ENCODE measurements at places on chromosomes 1 and 21.
A peak's percentile ranks its signal among the peaks of the same experiment; 100 is the strongest.

DNA sequence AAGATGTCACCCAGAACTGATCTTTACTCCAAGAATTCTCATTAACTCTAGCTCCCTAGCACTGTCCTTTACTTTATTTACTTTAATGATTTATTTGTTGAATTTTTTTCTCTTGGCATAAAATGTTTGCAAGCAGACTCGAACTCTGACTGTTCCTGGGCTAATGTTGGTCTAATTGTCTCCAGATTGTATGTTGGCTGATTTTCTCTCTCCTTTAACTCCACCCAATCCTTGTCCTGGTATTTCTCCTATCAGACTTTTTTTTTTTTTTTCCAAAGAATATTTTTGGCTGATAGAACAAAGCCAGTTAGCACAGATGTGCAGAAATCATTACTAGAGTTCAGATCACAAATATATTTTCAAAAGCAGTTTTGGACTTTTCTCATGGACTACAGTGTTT is 82.6 kb downstream of the ATF6 start:
- no peak for DNase-seq

DNA sequence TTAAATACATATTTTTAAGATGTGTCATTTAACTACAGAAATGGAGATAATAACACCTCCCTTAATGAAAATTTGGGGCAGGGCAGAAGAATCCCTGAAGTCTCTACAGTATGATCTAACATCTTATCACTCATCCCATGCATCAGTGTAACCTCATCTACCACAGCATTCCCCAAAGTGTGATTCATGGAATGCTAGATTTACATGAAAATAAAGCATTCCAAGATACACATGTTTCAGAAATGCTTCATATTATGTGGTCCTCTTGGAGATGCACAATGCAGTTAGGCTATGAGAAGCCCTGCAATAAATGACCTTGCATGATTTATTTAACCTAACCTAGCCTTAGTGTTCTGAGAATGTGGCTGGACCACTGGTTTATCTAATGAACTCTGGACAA is 166.9 kb upstream of the SYT6 start:
- no peak for DNase-seq

- no peak for DNase-seq
Measured at GRCh38 chr21:42865776-42866160, 13.6 kb downstream of the WDR4 start.

- DNase-seq, result peak; percentile 35
Measured at GRCh38 chr1:19974822-19975416, 4.5 kb downstream of the PLA2G2A start.

GRCh38 chr1:17066361-17067068 is 12.7 kb upstream of the SDHB start:
- DNase-seq, result no peak

DNA sequence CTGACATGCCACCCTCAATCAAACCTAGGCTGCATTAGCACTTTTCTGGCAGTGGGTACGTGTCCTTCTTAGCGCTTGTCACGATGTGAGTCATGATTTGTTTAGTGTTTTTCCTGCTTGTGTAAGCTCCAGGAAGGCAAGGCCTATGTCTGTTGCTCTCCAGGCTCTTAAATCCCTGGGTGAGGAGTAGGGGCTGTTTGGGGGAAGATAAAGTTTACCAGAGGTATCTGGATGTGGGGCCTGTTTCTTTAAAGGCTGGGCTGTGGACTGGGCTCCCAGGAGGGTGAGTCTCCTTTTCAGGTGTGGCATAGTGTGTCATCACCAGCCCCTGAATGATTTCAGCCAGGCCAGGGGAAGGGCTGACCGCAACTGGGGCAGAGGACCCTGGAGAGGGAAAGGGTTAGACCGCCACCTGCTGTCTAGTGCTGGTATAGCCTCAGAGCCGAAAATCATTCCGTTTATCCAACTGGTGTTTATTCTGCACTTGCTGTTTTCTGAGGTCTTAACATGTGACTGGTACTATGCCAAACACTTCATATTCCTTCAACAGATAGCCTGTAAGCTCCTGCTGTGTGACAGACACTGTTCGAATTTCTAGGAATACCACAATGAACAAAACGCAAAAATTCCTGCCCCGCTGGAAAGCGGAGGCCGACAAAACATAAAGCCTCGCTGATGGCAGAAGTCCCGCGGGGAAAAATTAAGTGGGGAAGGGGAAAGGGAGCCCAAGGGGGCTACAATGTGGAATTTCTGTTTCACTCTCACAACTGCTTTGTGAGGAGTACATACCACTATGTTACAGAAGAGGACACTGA is 9.7 kb downstream of the SERINC2 start:
- peak; percentile 55 for DNase-seq

DNA sequence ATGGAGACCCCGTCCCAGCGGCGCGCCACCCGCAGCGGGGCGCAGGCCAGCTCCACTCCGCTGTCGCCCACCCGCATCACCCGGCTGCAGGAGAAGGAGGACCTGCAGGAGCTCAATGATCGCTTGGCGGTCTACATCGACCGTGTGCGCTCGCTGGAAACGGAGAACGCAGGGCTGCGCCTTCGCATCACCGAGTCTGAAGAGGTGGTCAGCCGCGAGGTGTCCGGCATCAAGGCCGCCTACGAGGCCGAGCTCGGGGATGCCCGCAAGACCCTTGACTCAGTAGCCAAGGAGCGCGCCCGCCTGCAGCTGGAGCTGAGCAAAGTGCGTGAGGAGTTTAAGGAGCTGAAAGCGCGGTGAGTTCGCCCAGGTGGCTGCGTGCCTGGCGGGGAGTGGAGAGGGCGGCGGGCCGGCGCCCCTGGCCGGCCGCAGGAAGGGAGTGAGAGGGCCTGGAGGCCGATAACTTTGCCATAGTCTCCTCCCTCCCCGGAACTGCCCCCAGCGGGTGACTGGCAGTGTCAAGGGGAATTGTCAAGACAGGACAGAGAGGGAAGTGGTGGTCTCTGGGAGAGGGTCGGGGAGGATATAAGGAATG is 505 bp downstream of the LMNA start:
- no peak for DNase-seq

DNA sequence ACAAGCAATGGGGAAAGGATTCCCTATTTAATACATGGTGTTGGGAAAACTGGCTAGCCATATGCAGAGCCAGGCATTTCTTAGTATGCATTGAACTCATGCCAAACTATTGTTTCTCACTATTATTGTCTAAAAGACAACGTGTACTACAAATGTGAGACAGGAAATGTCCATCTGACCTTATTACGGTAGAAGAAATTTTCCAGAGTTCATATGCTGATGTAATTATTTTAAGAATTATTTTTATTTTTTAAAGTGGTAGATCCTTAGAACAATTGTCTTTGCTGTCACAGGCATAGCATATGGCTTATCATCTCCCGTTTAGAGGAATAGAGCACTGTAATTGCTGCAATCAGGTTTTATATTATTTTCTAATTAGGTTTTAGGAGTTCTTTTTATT is 75.2 kb upstream of the S1PR1 start:
- DNase-seq, result no peak

DNA sequence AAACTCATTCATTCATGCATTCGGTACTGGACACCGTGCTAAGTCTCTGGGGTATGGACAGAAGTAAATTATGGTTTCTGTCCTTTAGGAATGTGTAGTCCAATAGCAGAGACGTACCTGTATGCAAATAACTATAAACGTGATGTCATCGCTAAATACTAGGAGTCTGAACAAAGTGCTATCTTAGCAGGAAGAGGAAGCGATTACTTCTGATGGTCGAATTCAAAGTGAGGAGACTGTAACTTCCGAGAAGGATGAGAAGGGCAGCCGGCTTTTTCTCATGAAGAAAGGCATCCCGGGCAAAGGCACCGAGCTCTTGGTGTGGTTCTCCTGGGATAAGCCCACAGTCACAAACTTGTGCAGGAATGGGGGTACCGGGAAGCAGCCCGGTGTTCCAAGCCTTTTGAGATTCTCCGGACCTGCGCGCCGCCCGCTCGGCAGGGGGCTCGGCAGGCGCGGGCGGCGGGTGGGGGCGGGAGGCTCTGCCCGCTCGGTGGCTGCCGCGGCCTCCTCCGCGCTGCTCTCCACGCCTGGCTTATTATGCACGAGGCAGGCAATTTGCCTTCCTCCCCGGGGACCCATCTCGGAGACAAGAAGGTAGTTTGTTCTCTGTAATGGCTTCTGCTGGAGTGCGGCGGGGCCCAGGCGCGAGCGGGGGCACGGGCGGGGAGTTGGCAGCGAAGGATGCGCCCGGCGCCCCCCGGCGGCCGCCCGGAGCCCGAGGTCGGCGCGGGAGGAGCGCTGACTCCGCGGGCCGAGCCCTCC is 67.5 kb upstream of the CD1D start:
- peak; percentile 10 for DNase-seq

- no peak for DNase-seq
Measured at GRCh38 chr1:211551638-211552460, 27.1 kb downstream of the SLC30A1 start.

DNA sequence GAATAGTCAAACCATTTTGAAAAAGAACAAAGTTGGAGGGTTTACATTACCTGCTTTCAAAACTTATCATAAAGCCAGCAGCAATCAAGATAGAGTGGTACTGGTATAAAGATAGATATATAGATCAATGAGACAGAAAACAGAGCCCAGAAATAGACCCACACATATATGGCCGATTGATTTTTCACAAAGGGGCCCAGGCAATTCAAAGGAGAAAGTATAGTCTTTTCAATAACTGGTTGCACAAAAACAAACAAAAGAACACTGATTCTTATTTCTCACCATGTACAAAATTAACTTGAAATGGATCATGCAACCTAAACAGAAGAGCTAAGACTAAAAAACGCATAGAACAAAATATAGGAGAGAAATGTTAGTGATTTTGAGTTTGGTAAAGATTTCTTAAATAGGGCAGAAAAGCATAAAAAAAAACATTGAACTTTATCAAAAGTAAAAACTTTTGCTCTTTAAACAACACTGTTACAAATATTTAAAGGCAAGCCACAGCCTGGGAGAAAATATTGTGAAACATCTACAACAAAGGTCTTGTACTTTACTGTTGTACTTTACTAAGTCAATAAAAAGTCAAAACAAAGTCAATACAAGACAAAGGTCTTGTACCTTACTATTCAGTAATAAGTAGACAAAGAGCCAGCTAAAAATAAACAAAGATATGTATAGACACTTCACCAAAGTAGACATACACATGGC is 50.2 kb downstream of the ST3GAL3 start:
- DNase-seq, result no peak

- no peak for DNase-seq
Measured at GRCh38 chr1:179583771-179584320, 7.8 kb upstream of the TDRD5 start.

- DNase-seq, result no peak
Measured at GRCh38 chr1:161198897-161199431, at the start of gene ADAMTS4. TSS of gene ADAMTS4 (minus strand) at chr1:161199054. CDS start at chr1:161198627, 427 bp downstream.

GRCh38 chr1:168373869-168374268 is 93.2 kb downstream of the TBX19 start:
- DNase-seq, result no peak

DNA sequence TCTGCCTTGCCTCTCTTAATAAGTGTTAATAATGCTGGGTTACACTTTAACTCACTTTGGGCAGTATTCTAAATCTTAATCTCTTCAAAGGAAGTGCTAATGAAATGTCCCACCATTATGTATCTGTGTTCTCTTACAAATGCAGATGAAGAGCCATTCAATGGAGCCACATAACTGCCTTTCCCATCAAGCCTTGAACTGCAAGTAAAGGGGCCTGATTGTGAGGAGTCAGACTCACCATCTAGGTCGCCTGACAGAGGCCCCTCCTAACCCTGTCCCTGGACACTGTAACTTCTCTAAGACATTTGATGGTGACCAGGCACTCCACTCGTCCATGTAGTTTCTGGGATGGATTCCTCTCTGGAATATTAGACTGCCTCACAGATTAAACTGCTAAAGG is 329.4 kb downstream of the KIF26B start:
- DNase-seq, result no peak

- DNase-seq, result peak; percentile 17
Measured at GRCh38 chr1:243287652-243288051, 31.8 kb downstream of the SDCCAG8 start.

DNA sequence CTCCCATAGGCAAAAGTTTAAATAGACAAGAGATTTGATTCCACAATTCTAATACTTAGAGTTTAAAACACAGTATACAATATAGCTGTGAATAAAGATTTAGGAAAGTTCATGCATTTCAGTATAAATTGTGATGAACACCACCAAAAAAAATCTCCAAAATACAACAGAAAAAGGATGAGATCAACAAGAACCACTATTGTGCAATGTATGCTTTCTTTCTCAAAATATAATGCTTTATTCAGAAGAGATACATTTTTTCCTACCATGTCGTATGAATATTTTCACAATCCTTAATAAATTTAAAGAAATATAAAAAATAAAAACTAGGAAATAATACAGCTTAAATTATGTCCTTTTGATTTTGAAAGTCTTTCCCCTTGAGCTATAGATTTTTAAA is 1309.2 kb downstream of the MRPL39 start:
- DNase-seq, result no peak

DNA sequence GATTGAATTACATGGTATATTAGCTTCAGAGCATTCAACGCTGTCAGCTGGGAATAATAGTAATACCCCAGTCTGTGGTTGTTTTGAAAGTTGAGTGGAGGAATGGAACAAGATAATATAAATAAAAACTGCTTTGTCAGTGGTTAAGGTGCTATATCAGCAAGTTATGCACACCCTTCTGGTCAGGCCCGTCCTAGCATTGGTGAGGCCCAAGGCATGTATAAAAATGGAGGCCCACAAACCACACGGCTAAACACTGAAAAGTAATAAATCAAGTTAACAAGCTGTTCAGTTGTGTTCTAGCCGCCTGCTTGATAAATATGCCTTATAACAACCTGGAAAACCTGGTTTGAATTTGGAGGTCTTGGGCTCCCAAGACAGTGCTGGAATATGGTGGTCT is 77.4 kb downstream of the PSMG1 start:
- DNase-seq, result no peak

- DNase-seq, result no peak
Measured at GRCh38 chr1:2637442-2638145, 4.8 kb upstream of the MMEL1 start.

DNA sequence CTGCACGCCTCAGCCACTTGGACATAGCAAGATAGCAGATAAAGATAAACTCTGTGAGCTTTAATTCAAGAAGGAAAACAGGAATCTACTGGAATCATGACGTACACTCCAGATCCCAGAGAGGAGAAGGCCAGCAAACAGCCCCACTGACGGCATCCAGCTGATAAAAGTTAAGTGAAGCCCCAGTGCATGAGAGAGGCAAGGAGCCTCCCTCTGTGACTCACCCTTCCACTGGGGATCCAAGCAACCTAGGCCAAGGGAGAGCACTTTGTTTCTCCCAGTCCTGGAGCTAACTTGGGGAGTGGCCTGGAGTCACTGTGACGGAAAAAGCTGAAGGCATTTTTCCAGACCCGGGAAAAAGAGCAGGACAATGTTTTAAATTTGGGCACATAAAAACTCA is 270.0 kb downstream of the AKT3 start:
- no peak for DNase-seq

All from CD4-positive, alpha-beta T cell treated with Interferon alpha-2 for 1 hour (primary cell).